Hematopoietic multipotent progenitor cell treated with erythropoietin and hydrocortisone succinate and interleukin-3 and kit ligand, for 6 days (in vitro differentiated cells): ENCODE measurements at places on chromosomes 7 and 10.

DNA sequence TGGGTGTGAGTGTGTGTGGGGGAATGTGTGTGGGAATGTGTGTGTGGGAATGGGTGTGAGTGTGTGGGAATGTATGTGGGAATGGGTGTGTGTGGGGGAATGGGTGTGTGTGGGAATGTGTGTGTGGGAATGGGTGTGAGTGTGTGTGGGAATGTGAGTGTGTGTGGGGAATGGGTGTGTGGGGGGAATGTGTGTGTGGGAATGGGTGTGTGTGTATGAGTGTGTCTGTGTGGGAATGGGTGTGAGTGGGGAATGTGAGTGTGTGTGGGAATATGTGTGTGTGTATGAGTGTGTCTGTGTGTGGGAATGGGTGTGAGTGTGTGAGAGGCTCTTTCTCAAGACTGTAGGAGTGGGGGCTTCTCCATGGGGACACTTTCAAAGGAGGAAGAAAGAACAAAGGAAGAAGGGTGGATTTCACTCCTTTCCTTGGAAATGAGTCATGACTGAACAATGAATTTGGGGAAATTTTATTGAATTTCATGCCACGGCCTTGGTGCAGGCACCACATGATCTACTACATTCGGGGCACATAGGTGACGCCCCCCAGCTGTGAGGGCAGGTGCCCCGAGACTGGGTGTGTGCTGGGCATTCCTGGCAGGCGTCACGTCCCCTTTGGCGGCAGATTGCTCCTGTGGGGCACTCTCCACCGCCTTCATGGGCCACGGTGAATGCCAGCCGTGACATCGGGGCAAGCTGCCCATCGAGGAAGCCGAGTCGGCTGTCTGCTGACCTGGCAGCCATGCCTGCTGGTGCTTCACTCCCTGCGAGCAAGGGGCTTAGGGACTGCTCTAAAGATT lies 88.8 kb upstream of the INSIG1 start:
- no peak for DNase-seq

GRCh38 chr7:1664711-1665548 lies 5.1 kb upstream of the ELFN1 start:
- peak; percentile 66 for DNase-seq

GRCh38 chr10:70053218-70053840 lies 683 bp downstream of the MACROH2A2 start:
- DNase-seq = no peak

GRCh38 chr7:94394437-94395140 lies at the start of gene COL1A2:
Gene COL1A2 (plus strand): TSS chr7:94394895. CDS start chr7:94395032, 137 bp downstream.
- DNase-seq = no peak

GRCh38 chr7:2521341-2521745 lies 1.8 kb downstream of the LFNG start:
- no peak for DNase-seq
